ENCODE measurements at places on chromosomes 5 and 9. TPM values are rescaled to one million over a fixed set of nuclear protein-coding genes. Genes with fewer than 3 reads are reported as not detected.

Gene OR1L8
- not detected for total RNA-seq

Gene CDH10
- total RNA-seq: 0.23 TPM

Gene NKD2
- 31.6 TPM for total RNA-seq

Gene UTP15
- total RNA-seq: 10.9 TPM

DNA sequence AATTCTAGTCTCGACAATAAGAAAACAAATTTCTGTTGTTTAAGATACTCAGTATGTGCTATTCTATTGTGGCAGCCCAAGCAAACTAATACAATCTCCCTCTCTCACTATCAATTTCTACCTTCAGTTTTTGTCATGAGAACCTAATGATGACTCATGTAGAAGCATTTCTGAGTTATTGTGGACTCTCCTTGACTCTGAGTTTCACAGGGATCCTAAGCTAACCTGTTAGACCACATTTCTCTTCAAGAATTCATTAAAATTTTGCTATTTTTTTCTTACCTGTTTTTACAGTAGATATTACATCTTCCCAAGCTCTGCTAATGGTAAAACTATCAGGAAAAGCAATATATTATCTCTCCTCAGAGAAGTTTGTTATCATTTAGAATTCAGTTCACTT, 599.1 kb upstream of the TYRP1 start:
- no peaks in the 10 kb centered on the region for H3K4me1 ChIP-seq
- no peak overlapping the region for H3K27ac ChIP-seq
- no peak overlapping the region for H3K4me3 ChIP-seq
- DNase-seq: no peak
- H3K36me3 ChIP-seq: no peaks in the 10 kb centered on the region

GRCh38 chr5:107072440-107072839, 598.3 kb downstream of the EFNA5 start:
- DNase-seq: no peak
- H3K27me3 ChIP-seq: no peaks in the 10 kb centered on the region
- no peak overlapping the region for H3K4me3 ChIP-seq

GRCh38 chr5:114658194-114658593, 296.3 kb downstream of the KCNN2 start:
- DNase-seq: no peak
- H3K27ac ChIP-seq: no peak overlapping the region
- no peaks in the 10 kb centered on the region for H3K36me3 ChIP-seq
- no peak overlapping the region for H3K4me3 ChIP-seq
- H3K4me1 ChIP-seq: no peaks in the 10 kb centered on the region

DNA sequence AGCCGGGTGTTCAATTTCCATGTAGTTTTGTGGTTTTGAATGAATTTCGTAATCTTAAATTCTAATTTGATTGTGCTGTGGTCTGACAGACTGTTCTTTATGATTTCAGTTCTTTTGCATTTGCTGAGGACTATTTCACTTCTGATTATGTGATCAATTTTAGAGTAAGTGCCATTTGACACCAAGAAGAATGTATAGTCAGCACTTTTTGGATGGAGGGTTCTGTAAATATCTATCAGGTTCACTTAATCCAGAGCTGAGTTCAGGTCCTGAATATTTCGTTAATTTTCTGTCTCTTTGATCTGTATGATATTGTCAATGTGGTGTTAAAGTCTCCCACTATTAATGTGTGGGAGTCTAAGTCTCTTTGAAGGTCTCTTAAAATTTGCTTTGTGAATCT, 944.9 kb downstream of the TLE4 start:
- no peak for DNase-seq
- no peaks in the 10 kb centered on the region for H3K36me3 ChIP-seq
- H3K4me3 ChIP-seq: no peak overlapping the region

DNA sequence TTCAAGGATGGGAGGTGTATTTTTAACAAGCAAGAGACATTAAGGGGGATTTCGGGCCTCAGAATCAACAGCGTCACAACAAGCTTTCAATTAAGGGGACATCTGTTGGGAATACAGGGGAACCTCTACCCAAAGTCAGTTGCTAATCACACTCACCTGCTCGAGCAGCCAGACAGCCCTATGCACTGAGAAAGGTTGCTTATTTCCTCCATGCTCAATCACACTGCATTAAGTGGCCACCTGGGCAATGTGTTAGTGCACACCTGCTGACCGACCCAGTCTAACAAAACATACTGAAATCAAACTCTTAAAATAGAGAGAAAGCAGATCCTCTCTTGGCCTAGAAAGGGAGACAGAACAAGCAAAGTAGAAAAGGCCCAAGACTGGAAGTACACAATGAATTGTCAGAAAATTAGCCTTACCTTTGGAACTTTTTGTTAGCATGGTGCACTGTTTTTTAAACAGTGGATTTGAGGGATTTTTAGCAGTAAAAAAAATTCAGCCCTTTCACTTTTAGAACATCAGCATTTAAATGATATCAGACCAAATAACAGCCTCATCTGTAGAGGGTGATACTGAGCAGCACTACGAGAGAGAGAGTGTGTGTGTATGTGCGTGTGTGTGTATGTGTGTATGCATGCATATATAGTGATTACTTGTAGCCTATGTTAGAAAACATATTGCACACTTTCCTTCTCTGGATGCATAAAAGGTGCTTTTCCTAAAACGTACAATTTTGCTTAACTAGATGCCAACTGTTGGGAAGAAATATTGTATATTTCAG, 1118.6 kb upstream of the DMAC1 start:
- no peak overlapping the region for H3K4me3 ChIP-seq
- H3K27me3 ChIP-seq: no peaks in the 10 kb centered on the region
- no peaks in the 10 kb centered on the region for H3K36me3 ChIP-seq

All from left lung (tissue), 14 donors.